ENCODE measurements at places on chromosomes 1 and 21.

- no peak for DNase-seq
These were observed 16.0 kb downstream of the SPATA21 start for GRCh38 chr1:16421201-16421600.

DNA sequence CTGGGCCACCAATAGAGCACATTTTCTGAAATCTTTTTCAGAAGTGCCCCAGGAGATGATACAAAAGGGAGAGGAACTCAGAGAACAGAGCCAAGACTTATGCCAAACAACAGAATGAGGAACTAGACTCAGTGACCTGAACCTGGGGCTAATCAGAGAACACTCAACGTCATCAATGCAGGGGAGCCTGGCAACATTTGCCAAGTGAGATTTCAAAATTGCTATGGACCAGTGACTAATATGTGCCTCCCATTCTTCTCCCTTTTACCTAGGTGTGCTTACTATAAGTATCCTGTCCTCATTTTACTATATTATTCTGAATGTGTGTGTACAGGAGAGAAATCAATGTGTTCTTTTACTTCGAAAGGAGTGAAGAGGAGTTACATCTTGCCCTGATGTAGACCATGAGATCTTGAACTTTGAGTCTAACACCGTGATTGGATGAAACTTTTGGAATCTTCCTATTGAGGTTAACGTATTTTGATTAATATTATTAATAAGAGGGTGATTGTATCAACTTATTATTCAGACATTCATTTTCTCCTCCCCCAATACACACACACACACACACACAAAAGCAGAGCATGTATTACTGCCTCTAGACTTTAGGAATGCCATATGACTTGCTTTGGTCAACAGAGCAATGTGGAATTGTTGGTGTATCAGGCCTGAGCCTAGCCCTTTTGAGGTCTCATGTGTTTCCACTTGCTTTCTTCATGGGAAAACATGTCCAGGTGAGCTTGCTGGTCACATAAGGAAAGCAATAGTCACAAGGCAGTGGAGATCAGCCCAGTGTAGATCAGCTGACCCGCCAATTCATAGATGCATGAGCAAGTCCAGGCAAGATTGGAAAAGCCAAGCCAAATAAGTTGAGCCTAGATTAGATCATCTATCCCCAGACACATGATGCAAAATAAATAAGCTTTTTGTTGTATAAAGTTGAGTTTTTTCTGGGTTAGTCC, 80.3 kb upstream of the ETS2 start:
- DNase-seq = no peak

DNA sequence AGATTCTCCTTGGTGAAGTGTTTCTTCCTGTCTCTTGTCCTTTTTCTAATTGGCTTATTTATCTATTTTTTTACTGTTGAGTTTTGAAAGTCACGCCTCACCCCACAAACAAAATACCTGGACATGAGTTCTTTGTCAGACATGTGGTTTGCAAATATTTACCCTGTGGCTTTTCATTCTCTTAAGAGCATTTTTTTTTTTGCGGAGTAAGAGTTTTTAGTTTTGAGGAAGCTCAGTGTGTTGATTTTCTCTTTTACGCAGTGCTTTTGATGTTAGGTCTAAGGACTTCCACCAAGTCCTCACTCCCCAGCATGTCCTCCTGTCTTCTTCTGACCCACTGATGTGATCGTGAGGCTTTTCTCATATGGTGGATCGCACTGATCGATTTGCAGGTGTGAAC, 7.6 kb downstream of the DFFB start:
- no peak for DNase-seq

DNA sequence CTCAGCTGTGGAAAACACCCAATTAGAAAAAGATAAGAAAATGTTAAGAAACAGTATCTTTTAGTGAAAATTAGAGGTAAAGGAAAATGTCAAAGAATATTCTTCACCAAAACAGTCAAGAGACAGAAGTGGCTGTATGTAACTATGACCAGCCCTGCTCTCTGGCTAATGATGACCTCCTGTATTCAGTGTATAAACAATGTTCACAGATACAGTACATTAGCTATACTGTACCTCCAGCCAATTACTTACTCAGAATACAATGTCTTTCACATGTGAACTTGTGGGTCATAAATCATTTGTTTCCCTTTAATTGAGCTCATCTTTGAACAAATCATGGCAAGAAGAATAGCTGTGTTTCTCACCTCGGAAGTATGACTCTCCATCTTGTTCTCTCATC, 432.0 kb downstream of the LMO4 start:
- DNase-seq = no peak

DNA sequence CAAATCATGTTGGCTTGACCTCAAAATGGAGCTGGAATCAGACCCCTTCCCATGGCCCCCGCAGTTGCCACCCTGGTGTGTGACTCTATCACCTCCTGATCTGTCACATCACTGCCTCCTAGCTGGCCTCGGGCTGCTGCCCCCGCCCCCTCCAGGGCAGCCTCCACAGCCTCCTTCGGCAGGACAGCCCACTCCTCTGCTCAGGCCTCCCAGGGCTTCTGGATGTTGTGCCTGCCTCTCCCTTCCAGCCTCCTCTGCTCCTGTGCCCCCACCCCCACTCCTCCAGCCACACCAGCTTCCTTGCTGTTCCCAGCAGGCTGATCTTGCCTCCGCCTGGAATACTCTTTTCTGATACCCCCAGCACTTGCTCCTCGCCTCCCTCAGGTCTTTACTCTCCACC, 134.4 kb upstream of the EDN2 start:
- DNase-seq = no peak

DNA sequence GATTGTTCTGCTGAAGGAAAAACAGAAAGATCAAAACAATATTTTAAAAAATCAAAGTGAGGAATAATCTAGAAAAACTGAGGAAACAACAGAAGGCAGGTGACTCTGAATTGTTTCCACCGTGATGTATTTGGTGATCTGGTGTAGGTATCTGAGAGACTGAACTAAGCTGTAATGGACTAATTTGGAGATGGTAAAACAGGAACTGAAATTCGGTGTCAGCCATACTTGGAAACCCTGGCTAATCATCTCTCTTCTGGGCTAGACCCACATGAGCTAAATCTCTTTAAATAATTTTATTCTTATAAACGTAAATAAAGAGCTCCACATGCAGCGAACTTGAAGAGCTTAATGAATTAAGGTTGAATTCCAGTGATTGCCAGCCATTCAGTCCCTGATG, 1226.1 kb downstream of the NCAM2 start:
- no peak for DNase-seq

DNA sequence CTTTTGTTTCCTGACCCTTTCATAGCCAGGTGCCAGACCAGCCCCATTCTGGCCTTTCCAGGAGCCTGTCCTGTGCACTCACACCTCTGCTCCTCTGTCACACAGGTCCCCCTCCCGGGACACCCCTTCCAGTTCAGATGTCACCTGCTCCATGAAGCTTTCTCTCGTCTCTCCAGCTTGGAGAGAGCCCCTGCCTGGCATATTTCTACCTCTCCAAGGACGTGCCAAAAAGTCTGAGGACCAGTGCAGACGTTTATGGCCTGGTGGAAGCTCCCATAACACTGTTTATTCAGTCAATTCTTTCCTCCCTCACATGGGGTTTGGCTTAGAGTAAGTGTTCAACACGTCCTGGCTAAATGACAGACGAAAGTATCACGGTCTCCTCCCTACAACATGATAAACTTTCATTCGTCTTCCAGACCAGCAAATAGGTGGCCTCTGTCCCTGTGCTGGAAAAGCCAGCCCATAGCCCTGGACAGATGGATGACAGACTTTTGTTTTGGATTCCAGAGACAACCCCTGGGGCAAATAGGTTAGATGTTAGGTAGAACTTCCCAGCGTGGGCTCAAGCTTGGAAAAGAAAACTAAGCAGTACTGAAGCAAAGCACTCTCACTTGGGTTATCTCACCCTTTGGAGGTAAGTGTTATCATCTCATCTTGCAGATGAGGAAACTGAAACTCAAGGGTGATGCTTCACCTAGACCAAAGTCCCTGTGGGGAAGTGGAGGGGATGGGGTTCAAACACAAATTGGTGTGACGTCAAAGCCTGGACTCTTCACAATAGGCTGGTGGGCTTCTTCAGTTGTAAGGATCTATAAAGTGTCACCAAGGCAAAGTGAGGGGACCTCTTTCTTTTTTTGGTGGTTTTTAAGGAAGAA, 52.9 kb upstream of the ECE1 start:
- no peak for DNase-seq

GRCh38 chr1:213921311-213921710, 66.5 kb upstream of the PROX1 start:
- DNase-seq = no peak

DNA sequence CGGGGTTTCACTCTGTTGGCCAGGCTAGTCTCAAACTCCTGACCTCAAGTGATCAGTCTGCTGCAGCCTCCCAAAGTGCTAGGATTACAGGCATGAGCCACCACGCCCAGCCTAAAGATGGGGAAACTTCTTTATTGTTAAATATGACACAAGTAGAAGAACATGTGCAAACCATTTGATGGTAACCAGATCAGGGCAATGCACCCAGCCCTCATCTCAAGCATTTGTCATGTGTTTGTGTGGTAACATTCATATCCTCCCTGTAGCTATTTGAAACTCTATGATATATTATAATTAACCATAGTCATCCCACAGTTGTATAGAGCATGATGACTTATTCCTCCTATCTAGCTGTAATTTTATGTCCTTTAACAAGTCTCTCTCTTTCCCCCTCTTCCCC, 119.5 kb upstream of the TMPRSS2 start:
- DNase-seq = no peak

DNA sequence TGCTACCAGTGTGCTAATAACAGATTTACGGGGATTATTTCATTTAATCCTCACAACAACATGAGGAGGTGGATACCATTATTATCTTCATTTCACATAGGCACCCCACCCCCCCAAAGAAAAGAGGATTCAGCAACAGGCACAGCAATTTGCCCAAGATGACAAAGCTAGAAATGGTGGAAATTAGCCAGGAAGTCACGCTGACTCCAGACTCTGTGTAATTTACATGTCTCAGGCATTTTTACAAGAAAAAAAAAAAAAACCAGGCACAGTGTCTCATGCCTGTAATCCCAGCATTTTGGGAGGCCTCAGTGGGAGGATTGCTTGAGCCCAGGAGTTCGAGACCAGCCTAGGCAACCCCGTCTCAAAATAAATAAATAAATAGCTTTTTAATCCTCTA, 37.5 kb upstream of the PRDM2 start:
- DNase-seq = no peak

DNA sequence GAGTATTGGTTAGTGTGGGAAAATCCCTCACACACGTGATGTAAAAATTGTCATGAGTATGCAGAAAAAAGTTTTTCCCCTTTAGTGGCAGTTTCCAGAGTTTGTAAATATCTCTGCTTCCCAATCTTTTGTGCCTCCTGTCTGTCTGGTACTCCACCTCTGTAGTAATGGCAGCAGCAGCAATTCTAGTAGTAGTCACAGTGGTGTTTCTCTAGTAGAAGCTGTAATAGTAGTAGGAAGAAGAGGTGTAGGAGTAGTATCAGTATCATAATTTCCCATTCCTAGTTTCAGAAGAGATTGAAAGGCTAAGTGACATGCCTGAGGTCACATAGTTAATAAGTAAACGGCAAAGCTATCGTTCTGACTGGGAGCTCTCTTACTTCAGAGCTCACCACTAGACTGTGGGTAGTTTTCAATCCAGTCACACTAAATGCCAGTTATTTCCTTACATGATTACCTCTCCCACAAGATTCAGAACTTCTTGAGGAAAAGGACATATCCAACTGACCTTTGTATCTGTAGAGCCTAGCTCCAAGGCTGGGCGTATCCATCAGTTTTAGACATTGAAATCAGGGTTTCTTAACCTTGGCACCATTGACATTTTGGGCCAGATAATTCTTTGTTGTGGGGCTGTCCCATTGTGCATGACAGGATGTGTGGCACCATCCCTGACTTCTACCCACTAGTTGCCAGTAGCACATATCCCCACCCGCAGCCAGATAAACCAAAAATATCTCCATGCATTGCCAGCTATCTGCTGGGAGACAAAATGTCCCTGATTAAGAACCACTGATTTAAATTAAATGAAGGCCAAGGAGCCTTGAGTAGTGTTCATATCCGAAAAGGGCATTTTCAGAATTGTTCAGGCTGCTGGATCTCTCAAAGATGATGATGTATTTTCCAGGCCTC, 135.9 kb downstream of the FGGY start:
- no peak for DNase-seq

- DNase-seq = peak; percentile 70
These were observed 55.7 kb downstream of the PLEKHA6 start for GRCh38 chr1:204304067-204304466.

DNA sequence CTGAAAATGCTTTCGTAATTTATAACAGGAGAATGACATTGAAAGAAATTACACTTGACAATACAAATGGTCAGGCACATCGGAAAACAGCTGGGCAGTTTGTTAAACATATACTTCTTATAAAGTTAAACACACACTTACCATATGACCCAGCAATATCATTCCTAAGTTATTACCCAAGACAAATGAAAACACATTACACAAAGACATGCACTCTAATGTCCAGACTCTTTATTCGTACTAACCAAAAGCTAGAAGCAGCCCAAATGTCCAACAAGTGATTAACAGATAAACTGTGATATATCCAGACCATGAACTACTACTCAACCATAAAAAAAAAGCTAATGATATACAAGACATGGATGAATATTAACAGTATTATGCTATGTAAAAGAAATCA, 8.5 kb downstream of the AKT3 start:
- DNase-seq = no peak

GRCh38 chr1:111563619-111564018, 56.0 kb upstream of the RAP1A start:
- DNase-seq = no peak

DNA sequence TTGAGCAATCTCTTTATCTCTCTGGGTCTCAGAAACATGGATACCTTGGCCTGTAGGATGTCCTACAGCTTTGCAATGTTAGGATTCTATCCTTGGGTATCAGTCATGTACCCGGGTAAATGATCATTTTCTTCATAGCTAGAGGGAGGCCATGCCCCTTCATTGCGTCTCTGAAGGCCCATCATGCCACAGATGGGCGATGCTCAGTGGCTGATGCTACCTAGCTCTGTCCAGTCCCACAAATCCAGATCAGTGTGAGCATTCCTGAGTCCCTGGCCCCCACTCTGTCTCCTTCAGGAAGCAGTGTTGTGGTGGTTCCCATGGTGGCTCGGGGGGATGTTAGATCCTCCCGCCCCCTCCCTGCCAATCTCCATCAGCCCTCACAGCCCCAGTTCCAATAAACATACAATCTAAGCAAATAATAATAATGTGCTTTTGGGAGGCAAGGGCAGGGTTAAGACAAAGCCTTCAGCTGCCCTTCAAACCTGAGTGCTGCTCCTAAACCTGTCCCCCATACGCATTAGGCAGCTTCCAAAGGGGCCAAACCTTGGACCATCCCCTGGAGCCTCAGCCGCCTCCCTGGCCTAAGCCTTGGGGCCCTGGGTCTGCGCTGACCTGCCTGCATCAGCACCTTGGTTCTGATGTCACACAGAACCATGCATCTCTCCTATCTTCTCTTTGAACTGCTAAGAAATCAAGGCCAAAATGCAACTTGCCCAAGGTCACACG, 681 bp upstream of the GPR61 start:
- DNase-seq = no peak

DNA sequence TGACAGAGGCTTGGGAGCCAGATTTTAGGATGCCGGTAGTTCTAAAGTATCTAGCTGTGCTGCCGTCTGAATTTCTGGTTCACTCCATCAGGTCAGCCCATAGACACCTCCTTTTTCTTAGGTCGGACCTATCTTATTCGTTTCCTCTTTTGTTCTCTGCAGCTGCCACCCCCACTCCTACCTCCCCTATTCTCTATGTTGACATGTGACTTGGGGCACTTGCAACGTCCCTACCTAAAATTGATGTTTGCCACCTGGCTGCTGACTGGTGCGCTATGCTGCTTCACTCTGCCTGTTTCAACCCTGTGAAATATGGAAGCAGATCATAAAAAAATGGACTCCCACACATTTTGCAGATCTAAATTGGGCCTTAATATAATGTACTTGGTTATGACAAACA, 55.3 kb downstream of the PBX1 start:
- no peak for DNase-seq

Data from iPS-NIHi11 (cell line).